Activated CD4-positive, alpha-beta T cell treated with anti-CD3 and anti-CD28 coated beads, Interleukin-2, amount 50 U/mL, for 16 hours (primary cell): ENCODE measurements at places on chromosomes 13 and 19.

DNA sequence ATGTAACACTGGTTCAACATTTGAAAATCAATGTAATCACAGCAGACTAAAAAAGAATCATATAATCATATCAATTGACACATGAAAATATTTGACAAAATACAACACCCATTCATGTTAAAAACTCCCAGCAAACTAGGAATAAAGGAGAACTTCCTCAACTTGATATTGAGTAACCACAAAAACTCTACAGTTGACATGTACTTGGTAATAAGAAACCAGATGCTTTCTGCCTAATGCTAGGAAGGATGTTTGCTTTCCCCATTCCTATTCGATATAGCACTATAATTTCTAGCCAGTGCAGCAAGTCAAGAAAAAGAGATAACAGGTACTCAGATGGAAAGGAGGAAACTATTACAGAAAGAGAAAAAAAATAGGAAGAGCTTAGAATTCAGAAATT is 26.9 kb downstream of the UFM1 start:
- no peak for DNase-seq

DNA sequence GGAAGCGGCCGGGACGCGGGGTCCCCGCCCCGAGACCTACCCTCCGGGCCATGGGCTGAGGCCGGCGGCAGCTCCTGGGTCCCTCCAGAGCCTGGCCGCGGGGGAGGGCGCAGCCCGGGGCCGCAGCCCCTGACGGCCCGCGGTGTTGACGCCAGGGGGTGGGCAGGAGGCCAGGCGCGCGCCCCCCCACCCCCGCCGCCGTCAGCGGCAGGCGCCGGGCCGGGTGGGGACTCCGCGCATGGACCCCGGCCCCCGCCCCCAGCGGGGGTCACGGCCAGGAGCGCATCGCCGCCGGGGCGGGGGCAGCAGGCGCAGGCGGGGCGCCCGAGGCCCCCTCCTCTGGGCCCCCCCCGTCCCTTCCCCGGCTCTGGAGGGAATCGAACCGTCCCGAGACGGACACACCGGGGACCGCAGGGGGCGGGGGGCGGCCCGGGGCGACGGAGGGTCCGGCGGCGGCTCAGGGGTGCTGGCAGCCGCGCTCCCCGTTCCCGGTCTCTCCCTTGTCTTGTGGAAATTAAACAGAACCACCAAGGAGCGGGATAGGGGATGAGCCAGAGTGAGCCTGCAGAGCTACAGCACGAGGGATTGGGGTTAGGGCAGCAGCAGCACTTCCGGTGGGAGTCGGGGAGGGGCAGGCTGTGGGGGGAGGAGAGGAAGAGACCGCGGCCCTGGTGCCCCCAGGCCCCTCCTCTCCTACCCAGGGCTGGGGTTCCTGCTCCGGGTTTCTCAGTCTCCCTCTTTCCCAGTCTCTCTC is at the start of gene MEIS3:
TSS of gene MEIS3 (minus strand) at position 498 of the 754 bp plus-strand sequence. CDS start at position 52, 446 bp downstream.
- DNase-seq: no peak

- no peak for DNase-seq
Measured at GRCh38 chr13:41231786-41232185, 31.6 kb downstream of the MTRF1 start.

GRCh38 chr19:530134-531008 is 1.2 kb upstream of the CDC34 start:
- DNase-seq: no peak

- no peak for DNase-seq
Measured at GRCh38 chr19:31436121-31436776, 87.0 kb upstream of the TSHZ3 start.

DNA sequence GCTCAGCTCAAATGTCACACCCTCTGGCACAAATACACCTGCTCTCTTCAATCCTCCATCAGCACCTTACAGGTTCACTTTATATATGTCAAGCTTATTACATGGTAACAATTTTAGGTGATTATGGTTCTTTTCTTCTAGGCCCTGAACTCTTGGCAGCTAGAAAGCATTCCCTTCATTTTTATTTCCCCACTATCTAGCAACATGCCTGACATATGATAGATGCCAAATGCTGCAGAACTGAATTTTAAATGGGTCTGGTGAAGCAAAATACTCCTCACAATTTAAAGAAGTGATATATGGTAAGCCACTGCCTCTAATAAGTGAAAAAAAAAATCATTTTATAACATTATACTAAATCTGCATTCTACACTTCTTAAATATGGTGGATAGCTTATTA is 95.2 kb downstream of the USP12 start:
- DNase-seq: no peak

DNA sequence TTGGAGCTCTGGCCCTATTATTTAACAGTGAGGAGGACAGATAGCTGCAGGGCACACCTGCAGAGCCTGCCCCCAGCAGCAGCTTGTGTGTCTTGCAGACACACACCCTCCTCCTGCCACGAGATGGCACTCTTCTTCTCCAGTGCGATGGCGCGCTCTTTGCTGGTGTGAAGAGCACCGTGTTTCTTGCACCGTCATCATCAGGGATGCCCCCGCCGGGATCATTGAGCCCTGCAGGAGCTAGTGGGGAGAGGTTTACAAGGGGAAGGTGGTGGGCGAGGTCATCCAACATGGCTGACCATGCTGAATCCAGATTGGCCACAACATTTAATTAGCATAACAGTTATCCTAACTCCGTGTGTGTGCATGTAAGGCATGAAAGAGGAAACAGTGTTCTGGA is 105.6 kb downstream of the RAB20 start:
- peak; percentile 82 for DNase-seq

- DNase-seq: no peak
Measured at GRCh38 chr19:21434967-21435544, 38.1 kb downstream of the ZNF493 start.

GRCh38 chr19:58544591-58545285 is 874 bp downstream of the TRIM28 start:
- peak; percentile 74 for DNase-seq

DNA sequence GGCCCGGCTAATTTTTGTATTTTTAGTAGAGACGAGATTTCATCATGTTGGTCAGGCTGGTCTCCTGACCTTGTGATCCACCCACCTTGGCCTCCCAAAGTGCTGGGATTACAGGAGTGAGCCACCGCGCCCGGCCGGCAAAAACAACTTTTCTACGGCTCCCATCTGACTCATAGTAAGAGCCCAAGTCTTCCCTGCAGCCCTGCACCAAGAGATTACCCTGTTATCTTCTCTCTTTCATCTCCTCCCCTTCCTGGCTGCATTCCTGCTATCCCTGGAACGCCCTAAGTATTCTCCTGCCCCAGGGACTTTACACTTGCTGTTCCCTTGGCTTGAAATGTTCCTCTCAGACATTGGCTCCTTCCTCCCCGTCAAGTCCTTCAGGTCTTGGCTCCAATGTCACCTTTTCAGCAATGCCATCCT is 6.6 kb downstream of the AP2S1 start:
- DNase-seq: no peak

GRCh38 chr19:42048992-42049391 is 21.0 kb downstream of the GRIK5 start:
- peak; percentile 24 for DNase-seq

DNA sequence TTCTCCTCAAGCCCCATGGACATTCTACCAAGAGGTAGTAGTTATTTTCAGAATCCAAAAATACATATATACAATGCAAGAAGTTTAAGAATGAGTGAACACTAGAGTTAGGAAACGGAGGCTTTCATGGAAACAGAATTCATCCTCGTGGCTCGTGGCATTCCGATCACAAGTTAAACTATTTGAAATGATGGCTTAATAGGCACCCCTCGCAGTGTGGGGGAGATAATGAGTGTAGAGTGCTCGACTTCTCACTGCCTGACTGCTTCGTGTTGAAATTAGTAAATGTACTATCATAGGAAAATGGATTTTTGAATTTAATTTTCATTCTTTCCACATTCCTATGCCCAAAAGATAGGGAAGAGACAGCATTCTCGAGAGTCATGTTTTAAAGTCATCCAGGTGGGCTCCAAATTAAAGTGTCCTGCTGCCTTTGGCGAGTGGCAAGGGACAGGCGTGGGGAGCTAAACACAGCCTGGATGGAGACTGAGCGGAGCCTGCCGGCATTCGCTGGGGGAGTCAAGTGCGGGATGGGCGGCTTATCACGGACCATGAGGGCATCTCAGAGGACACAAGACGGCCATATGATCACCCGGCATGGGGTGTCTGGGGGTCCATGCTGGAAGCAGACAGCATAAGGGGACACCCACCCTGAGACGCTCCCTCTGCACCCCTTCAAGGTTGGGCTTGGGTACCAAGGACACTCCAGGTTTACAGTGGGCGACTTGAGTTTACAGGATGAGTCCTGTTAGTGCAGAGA is 165.2 kb downstream of the TEX29 start:
- no peak for DNase-seq
